Effector memory CD4-positive, alpha-beta T cell (primary cell): ENCODE measurements at places on chromosomes 2 and 18.

DNA sequence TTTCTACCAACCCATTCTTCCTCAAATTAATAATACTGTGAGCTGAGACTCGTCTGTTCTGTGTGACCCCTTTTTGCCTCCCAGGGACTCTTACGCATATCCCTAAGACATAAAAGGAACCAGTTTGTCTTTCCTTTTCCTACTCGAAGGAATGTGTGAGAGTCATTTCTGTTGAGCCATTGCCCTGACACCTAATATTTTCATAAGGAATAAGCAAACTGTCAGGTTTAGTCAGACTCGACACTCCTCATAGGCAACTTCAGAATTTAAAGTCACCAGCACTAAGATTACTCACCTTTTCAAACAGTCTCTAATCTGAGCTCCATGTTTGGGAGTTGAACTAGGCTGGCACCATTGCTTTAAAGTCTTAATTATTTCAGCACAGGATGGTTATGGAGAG is 305.5 kb downstream of the IKZF2 start:
- no peak for DNase-seq

DNA sequence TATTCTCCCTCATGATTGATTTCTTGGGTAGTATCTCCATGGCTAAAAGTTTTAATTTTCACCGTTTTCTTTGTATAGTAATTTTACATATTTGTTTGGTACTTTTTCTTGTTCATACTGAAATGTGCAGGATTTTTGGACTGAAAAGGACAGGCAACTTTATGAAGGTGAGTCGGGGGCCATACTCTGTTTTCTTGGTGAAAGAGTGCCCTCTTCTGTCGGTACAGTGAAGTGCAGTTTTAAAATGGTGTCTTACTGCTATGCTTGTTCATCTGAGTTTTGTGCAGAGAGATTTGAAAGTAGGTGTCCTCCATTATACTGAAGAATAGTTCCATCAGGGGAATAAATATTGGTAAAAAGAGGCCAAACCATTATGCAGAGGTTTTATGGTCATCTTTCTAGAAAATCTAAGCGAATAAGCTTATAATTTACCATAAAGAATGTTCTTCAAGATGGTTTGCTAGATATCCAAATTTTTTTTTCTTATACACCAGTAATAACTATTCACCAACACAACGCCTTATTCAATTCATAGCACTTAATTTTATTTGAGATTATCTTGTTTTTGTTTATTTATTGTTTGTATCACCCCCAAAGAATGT is 8.7 kb upstream of the SERPINB13 start:
- no peak for DNase-seq

DNA sequence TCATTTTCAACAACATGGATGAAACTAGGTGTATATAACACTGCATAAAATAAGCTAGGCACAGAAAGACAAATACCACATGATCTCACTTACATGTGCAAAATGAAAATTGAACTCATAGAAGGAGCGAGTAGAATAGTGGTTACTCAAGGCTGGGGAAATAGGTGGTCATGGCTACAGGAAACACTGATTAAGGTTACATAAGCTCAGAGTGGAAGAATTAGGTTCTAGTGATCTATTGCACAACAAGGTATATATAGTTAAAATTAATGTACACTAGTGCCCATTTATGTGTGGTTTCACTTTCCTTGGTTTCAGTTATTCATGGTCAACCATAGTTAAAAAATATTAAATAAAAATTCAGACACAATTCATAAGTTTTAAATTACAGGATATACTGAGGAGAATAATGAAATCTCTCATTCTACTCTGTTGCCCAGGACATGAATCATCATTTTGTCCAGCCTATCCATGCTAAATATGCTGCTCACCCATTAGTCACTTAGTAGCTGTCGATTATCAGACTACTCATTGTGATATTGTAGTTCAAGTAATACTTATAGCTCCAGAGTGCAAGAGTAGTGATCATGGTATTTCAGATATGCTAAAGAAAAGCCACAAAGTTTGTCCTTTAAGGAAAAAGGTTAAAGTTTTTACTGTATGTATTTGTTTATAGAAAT is 1530.9 kb upstream of the LRRTM1 start:
- DNase-seq = no peak

- no peak for DNase-seq
These were observed 432.4 kb downstream of the DCDC2C start for GRCh38 chr2:4135765-4136164.

DNA sequence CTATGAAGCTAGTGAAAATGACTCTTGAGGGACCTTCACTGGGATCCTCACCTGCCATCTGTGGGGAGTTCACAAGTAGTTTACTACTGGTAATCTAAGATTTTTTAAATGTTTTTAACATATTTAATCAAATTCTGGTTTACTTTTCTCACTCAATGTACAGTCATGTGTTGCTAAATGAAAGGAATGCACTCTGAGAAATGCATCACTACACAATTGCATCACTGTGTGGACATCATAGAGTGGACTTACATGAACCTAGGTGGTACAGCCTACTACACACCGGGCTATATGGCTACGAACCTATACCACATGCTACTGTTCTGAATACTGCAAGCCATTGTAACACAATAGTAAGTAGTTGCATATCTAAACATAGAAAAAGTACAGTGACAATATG is 528.0 kb downstream of the BCL11A start:
- DNase-seq = no peak

DNA sequence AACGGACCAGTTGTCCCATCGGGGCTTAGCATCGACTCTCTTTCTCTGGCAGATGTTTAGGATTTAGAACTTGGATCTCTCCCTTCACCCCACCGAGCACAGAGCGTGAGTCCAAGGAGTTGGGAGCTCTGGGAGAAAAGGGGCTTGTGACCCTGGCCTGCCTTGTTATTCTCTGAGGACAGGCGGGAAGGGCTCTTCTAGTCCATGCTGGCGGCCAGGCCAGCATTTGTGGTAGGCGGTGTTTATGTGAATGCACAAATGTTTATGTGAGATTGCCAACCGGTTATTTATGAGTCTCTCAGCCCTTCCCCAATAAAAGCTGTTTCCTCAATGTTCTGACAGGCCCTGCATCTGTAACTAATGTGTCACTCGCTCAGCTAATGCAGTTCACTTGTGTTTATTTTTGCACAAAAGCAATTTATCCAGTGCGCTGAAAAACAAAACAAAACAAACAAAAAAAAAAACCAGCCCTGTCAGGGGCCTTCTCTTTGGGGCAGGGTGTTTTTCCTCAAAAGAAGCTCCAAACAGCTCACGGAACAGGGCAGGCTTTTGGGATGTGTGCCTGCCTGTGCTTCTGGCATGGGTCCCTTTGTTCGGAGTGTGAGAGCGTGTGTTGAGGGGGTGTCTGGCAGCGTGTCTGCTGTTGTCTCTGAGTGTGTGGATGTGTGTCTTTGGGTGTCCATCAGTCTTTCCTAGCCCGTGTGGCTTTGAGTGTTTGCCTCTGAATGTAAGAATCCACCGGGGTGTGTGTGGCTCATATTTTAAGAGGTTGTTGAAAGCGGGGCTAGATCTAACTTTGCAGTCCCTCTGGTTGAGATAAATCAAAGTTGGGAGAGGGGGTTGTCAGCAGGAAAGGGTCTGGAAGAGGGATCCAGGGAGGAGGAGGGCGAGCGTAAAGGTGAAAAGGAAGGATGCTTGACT is 52.8 kb upstream of the HAAO start:
- DNase-seq = no peak

DNA sequence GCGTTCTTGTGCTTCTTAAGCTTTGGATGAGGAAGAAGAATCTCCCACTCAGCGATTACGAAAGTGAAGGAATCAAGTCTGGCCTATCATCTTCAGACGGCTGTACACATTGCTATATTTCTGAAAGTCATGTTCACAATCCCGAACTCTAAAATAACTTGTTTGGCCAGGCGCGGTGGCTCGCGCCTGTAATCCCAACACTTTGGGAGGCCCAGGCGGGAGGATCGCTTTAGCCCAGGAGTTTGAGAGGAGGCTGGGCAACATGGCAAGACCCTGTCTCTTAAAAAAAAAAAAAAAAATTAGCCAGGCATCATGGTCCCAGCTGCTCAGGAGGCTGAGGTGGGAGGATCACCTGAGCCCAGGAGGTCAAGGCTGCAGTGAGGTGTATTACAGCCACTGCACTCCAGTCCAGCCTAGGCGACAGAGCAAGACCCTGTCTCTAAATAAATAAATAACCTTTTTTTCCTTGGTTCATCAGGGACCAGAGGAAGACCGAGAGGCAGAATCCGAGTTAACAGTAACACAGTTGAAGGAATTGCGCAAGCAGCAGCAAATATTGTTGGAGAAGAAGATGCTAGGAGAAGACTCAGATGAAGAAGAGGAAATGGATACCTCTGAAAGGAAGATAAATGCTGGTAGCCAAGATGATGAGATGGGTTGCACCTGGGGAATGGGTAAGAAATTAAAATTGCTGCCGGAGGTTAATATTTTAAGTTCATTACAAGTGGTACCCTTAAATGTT is 1.1 kb downstream of the SLC4A1AP start:
- no peak for DNase-seq

DNA sequence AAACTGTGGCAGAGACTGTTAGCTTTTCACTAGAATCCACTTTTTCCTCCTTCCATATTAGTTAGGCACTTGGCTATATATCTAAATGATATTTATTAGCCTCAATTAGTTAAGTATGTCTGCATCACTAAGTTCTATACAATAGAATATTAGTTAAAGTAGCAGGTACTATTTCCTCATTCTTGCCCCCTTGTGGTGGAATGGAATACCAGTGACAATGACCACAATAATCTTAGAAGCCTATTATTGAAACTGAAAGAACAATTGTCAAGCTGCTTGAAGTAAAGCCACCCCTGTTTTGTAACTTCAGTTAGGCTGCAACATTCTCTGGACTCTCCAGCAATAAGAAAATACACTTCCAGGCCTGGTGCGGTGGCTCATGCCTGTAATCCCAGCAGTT is 476.3 kb upstream of the VWC2L start:
- DNase-seq = no peak

GRCh38 chr2:218323526-218324472 is 31.5 kb upstream of the TMBIM1 start:
- no peak for DNase-seq

- no peak for DNase-seq
These were observed 298.9 kb downstream of the XIRP2 start for GRCh38 chr2:167187049-167187727.

DNA sequence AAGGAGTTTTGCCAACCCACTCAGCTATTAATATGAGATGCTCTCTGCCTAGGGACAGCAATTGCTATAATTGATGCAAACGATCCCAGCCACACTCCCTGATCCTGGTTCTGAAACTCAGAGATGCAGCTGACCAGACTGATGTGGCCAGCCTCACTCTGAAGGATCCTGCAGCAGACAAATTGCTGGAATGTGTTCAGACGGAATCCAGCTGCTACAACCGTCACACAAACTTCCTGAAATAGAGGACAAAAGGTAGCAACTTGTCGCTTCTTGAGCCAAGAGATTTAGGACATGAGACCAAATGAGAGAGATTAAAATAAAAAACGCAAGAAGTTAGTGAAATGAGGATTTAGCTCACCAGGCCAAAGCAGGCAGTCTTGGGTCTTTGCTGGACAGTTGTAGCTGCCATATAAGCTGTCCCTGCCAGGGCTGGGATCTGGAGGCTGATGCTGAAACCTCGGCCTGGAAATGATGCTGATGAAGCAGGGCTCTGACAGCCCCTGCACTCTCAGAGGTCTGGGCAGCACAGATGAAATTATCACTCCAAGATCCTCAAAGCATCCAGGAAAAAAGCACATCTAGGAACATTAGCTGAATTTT is 8.3 kb upstream of the YWHAQ start:
- DNase-seq = no peak

DNA sequence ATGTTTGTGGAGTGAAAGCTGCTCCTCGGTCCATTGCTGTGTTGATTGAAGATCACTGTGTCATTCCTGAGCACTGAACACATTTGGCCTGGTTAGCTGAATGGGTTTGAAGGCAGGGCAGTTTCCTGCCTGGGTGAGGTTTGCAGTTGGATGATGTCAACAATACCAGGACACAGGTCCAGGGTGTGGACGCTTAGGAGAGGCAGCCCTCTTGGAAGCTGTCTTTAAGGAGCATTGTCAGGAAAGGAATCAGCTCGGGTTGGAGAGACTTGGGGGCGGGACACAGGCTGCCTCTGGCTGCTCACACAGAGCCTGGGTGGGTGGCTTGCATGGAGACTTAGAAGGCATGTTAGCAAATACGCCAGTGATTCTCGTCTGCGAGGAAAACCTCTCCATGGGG is 237.7 kb downstream of the SEPTIN10 start:
- no peak for DNase-seq

DNA sequence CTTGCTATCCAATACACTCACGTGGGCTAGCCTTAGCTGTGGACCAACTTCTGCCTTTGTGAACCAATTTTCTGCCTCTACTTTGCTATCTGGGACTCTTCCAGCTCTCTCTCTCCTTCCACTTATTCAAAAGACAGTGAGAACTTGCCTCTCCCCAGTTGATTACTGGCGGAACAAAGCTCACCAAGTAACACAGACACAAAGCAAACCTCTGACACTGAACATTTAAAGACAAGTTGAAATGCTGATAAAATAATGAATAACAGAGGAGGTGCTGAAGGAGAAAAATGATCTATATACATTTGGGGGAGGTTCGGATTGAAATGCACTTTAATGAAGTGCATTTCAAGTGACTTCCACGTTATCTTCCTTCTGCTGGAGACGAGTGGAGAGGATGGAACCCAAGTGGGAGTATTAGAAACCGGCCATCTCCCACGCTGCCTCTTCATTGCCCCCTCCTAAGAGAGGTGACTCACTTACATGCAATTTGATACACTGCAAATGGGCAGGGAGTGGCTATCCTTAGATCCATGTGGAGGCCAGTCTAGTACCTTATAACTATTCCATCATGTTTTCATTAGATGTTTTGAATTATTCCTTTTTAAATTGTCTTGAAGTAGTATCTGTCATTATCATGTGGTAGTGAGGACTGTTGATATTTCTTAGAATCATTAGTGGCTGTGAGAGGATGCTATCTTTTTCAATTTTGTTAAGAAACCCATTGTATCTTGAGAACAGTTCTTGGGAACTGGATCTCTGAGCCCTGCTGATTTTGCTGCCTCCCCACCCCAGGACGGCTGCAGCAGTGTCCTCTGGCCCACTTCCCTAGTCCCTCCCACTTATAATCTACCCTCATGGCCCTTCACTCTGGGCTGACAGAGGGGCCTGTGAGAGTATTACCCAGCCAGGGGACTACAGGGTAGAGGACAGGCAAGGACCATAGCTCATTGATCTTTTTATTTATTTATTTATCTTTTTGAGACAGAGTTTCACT is 6.0 kb upstream of the GLI2 start:
- no peak for DNase-seq

DNA sequence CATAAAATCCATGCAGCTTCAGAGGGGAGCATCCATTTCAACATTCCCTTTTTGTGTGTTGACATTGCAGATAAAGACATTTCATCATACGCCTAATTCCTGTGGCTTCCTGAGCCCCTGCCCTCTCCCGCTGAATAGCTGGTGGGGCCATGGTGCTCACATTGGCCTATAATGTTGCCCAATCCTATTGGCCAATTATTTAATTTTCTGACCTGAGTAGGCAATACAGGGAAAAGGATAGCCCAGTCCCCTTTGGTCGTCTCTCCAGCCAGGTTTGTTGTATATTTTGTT is 163.8 kb upstream of the MYCN start:
- no peak for DNase-seq
